Stimulated activated CD4-positive, alpha-beta T cell treated with anti-CD3 and anti-CD28 coated beads, TNF-alpha, amount 100 ng/mL, for 48 hours (primary cell): ENCODE measurements at places on chromosomes 7 and 10.

DNA sequence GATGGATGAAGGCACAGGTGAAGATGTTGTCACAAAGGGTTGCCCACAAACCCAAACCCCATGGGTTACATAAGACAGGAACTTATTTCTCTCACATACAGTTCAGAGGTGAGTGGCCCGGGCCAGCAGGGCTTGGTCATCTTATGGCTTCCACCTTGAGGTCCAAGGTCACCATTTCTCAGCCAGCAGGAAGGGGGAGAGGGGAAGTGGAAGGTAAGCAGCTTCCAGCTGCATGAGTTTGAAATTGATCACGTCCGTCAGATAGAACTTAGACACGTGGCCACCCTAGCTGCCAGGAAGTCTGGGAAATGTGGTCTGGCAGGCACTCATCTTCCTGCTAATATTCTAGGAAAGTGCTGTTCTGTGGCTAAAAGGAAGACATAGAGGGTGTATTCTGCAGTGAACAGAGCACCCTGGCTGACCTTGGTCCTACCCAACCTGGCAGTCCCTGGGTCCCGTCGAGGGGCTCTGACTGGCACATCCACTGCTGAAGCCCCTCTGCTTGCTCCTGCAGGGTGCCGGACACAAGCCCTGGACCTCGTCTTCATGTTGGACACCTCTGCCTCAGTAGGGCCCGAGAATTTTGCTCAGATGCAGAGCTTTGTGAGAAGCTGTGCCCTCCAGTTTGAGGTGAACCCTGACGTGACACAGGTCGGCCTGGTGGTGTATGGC is 49.5 kb downstream of the VWA2 start:
- DNase-seq = no peak

DNA sequence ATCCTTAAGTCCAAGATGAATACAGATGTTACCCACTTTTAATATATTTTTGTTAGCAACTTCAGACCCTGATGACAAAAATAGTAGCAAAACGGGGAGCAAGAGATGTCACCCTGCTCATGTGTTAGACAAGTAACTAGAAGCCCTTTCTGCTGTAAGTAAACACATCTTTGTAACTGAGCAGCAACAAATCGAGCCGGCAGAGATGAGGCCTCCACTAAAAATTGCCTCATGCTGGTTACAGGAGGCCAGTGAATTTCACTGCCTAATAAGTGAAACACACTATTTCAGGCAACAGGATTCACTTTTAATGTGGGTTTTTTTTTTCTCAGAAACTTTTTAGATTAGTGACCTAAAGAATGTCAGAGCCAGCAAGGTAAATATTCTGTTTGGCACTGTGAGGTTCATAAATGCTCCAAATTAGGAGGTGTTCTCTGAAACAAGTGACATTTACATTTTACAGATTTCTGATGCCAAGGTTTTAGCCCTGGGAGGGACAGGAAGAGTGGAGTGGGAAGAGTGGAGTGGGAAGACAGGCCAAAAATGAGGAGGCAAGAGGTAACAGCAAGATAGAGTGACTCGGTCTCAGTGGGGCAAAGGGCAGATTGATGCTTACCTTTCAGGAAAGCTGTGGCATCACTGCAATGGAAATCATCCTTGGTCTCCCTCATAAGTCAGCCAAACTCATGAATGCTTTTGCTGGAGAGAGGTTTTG is 53.6 kb upstream of the LRRC17 start:
- DNase-seq = no peak

DNA sequence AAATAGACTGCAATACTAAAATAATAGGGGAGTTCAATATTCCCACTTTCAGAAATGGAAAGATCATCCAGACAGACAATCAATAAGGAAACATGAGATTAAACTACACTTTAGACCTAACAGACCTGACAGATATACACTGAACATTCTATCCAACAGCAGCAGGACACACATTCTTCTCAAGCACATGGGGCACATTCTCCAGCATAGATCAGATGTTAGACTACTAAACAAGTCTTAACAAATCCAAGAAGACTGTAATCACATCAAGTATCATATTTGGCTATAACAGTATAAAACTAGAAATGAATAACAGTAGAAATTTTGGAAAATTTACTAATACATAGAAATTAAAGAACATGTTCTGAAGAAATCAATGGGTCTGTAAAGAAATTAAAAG is 458.9 kb upstream of the ANKRD30A start:
- DNase-seq = no peak

GRCh38 chr10:119030421-119031250 is 1.1 kb downstream of the NANOS1 start:
- peak; percentile 32 for DNase-seq
